Activated naive CD4-positive, alpha-beta T cell treated with anti-CD3 and anti-CD28 coated beads for 36 hours (primary cell): ENCODE measurements at places on chromosomes 4 and X.

- DNase-seq = no peak
Measured at GRCh38 chr4:177478496-177478895, 36.3 kb upstream of the AGA start.

- DNase-seq = no peak
Measured at GRCh38 chr4:7430368-7430964, 4.3 kb downstream of the PSAPL1 start.

GRCh38 chrX:96102997-96103396 lies 581.6 kb upstream of the DIAPH2 start:
- DNase-seq = no peak

DNA sequence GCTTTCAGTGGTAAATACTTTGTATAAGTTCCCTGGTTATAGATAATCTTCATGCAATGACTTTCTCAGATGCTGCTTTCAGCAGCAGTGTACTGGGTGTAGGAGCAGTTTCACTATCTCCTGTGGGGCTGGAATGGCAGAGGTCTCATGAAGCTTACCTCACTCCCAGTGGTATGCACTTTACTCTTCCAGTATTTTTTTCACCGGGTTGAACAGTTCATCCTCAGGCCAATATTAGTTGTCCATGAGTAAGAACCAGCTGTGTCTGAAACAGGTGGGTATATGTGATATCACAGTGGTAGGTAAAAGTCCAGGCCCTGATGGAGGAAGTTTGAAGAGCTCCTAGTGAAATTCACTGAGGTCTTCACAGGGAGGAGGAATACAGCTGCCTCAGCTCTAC lies 351.5 kb upstream of the EMCN start:
- no peak for DNase-seq

GRCh38 chr4:149029056-149029651 lies 586.9 kb upstream of the NR3C2 start:
- DNase-seq = peak; percentile 6

GRCh38 chrX:132591719-132592275 lies 103.0 kb upstream of the MBNL3 start:
- no peak for DNase-seq

- no peak for DNase-seq
Measured at GRCh38 chr4:84915396-84915780, 51.1 kb downstream of the WDFY3 start.

DNA sequence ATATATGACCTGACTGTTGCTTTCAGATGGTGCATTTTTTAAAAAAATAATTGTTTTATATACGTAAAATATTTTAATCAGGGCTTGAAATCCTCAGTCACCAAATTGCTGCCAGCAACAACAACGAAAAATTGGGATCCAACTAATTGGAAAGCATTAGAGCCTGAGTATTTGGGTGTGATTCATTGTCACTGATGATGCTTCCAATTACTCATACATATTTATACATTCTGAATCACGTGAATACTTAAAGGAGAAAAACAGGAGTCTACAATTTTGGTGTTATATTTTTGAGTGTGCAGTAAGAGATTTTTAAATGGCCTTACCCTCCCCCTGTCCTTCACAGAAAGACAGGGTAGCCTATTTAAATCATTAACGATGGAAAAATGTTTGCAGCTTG lies 765.6 kb upstream of the TENM3 start:
- DNase-seq = no peak

DNA sequence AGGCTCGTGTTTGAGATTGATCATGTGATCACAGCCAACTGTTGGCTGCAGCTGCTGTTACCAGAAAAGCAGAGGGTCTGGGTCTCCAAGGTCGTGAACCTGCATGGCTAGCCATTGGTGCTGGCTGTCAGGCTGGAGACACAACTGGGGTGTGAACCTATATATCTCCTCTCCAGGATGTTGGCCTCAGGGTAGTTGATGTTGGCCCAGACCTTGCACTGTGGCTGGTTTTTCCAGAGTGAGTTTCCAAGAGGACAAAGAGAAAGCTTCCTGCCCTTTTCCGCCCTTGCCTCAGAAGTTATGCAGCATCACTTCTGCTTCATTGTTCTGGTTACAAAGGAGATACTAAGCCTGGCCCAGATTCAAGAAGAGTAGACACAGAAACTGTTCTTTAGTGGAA lies 607.8 kb upstream of the HS3ST1 start:
- no peak for DNase-seq

GRCh38 chr4:178448372-178449035 lies 1006.3 kb upstream of the AGA start:
- no peak for DNase-seq

DNA sequence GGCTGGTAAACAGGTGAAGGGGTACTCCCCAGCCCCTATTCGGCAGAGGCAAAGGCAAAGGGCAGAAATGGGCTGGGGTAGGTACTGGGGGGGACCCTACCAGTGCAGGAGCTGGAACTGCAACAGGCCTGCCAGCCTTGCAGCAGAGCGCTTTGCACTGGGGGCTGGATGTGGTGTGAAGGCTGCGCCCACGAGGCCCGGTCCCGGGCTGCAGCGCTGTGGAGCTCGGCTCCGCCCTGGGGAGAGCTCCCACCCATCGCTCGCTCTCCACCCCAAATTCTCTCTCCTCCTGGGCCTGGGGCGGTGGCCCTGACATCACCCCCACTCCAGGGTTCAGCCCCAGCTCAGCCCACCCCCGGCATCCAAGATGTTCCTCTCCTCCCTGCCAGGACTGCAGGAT lies 24.2 kb downstream of the IQSEC2 start:
- no peak for DNase-seq

GRCh38 chr4:105369988-105370387 lies 103.9 kb downstream of the PPA2 start:
- DNase-seq = no peak

- DNase-seq = no peak
Measured at GRCh38 chrX:103549916-103550315, 30.6 kb upstream of the RAB40A start.
